ENCODE measurements at places on chromosomes 2 and 18.

DNA sequence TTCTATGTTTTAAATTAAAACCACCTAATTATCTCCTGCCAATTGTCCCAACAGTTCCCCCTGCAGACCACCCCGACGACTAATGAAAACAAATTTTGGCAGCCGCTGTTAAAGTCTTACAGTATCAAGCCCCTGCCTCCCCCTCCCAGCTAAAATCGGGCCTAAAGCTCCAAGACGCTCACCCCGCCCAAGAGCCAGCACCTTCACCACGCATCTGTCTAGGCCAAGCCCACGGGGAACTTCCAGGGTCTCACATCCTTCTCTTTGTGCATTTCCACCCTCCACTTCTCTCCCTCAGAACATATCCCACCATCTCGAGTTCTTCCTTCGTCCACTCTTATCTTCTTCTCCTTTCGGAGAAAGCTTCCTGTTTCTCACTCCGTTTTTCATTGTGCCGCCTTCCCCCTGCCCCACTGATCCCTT is 445 bp downstream of the PRPF40A start:
- DNase-seq = peak; percentile 26

GRCh38 chr2:165647409-165647808 is 146.6 kb downstream of the GALNT3 start:
- no peak for DNase-seq

DNA sequence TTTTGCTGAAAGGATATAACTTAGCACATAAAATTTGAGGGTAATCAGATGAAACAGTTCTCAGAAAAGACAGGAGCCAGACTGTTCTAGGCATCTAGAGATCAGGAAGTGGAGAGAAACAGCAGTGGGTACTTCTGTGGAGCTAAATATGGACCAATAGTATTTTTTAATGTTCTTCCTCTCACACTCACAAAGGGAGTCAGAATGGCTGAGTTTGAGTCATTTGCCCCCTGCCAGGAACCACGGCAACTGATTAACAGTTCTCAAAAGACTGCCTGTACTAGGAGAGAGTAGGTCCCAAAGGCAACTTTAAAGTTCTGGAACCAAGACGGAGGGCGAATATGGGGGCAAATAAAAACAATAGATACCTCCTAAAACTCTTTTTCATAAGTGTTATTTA is 107.5 kb downstream of the GULP1 start:
- DNase-seq = no peak

GRCh38 chr2:170928036-170928823 is 823 bp upstream of the GORASP2 start:
- no peak for DNase-seq

DNA sequence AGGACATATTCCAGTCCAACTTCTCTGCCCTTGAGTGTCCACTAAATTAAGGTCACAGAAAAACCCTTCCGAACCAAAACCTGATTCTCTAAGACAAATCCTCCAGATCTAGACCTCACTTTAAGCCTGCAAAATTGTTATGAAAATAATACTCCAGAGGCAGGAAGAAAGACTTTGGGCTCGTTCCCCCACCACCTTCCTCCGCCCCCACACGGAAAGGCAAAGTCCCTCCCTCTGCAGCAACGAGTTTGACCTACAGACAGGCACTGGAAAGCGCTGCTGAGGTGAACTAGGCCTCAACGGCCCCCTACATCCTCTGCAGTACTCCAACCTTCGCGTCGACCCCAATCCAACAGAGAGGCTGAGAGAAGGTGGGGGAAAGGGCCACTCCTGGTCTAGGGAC is 808 bp downstream of the ATP5MC3 start:
- peak; percentile 43 for DNase-seq

- no peak for DNase-seq
Measured at GRCh38 chr2:8413589-8414135, 268.2 kb upstream of the ID2 start.

- DNase-seq = no peak
Measured at GRCh38 chr18:56899660-56900059, 247.2 kb upstream of the BOD1L2 start.

GRCh38 chr2:10355471-10356438 is 53.1 kb downstream of the HPCAL1 start:
- DNase-seq = no peak

DNA sequence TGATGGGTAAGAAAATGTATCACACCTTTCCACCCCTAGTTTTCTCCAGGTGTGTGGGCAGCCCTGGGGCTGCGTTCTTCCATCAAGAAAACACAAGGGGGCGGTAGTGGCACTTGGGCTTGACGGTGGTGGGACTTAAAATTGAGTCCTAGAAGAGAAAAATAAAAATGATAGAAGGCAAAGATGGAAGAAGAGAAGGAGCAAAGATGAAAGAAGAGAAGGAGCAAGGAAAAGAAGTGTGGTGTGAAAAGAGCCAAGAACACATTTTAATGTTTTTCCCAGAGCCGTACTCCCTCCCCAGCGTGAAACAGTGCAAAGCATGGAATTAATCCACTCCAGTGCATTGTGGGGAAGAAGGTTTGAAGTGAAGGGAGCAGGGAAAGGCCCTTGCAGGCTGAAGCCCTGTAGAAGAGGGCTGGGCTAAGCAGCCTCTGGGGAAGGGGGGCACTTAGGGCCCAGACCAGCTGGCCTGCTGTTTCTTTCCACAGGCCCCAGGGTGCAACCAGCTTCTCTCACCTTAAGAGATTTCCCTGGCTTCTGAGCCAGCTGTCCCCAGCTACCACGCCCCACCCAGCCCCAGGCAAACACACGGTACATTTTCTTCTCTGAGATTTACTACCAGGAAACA is 256.8 kb downstream of the RNF152 start:
- DNase-seq = peak; percentile 51

- DNase-seq = no peak
Measured at GRCh38 chr2:30710016-30710415, 97.2 kb downstream of the CAPN13 start.

DNA sequence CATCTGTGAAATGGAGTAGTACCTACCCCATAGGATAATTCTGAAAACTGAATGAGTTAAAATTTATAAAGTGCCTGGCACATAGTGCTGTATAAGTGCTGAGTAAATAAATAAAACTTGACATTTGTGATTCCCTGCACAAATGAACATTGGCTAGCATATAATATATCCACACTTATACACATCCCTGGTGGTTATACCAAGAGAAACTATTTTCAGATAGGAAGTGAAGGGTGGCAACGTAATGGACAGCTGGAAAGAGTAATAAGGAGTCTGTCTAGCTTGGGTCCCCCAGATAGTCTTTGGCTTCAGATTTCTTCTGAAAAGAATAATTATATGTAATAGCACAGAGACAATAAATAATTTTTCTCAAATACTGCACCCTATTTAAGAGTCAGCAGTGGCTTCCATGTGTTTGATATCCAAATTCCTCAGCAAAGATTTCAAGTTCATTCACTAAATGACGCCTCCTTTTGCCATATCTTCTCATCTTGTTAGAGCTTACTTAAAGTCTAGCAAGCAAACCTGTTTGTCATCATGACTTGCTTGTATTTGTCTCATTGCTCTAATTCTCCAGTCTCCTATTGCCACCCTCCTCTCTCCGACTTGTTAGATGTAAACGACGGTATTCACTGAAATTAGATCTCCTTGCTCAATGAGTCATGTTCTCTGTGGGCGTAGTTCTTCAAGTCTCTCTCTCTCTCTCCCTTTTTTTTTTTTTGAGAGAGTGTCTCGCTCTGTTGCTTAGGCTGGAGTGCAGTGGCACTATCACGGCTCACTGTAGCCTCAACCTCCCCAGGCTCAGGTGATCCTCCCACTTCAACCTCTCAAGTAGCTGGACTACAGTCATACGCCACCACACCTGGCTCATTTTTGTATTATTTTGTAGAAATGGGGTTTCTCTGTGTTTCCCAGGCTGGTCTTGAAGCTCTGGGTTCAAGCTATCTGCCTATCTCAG is 8.7 kb upstream of the ADGRF3 start:
- DNase-seq = no peak

- no peak for DNase-seq
Measured at GRCh38 chr2:12547566-12548170, 169.1 kb upstream of the TRIB2 start.
